Activated naive CD8-positive, alpha-beta T cell treated with anti-CD3 and anti-CD28 coated beads, Interleukin-2, amount 50 U/mL, for 24 hours (primary cell): ENCODE measurements at places on chromosomes 12 and 14.

DNA sequence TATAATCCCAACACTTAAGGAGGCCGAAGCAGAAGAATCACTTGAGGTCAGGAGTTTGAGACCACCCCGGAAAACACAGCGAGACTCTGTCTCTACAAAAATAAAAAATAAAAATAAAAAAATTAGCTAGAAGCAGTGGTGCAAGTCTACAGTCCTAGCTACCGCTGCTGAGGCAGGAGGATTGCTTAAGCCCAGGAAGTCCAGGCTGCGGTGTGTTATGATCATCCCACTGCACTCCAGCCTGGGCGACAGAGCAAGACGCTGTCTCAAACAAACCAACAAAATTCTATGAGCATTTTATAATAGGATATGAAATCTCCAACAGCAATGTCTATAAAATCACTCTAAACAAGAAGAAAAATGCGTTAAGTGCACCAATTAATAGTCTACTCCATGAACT is 75.3 kb downstream of the PPP1R12A start:
- peaks cover 46% of the 10 kb centered on the region for H3K36me3 ChIP-seq
- H3K27ac ChIP-seq = no peak overlapping the region
- H3K4me3 ChIP-seq = no peak overlapping the region
- peaks cover 20% of the 10 kb centered on the region for H3K4me1 ChIP-seq

DNA sequence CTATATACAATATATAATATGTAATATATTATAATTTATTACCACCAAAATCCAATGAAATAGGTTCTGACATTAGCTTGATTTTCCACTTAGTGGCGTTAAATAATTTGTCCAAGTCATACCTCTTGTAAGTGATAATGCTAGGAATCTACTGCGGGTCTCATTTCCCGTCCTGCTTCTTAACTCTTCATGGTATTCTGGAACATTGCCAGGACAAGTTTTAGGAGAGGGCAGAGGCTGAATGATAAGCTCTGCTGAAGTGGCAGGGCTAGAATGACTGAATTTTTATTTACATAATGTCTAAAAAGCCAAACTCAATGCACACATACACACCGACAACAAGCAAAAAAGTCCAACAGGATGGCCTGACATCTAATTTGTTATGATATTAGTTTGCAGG is 70.4 kb upstream of the PTPRQ start:
- H3K27me3 ChIP-seq = no peaks in the 10 kb centered on the region
- H3K36me3 ChIP-seq = no peaks in the 10 kb centered on the region
- H3K27ac ChIP-seq = no peak overlapping the region
- no peak overlapping the region for H3K4me3 ChIP-seq

DNA sequence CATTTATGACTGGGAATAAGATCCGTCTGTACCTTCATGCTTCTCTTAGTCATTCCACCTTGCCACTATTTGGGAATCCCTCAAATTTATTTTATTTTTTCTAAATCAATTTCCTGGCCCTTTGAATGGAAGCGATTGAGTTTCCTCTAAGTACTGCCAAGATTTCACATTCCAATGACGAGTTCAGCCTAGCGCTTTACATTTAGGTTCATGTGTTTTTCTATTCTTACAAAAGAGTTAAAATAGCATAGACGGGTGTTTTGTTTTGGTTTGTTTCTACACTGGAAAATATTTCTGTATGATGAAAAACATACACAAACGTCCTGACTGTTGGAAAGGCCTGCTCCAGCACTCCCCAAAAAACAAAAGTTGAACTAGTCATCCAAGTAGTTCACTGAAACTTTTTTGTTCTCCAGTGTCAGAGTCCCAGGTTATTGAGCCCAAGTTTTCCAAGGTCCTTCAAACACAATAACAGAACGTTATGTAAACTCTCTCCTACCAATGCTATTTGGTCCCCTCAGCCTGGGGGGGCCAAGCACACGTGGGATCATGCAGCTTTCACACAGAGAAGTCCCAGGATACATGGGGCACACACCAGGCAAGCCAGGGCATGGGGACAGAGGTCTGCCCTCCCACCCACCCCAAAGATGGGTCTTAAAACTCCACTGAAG is 74.8 kb upstream of the FOXN3 start:
- H3K27ac ChIP-seq = no peak overlapping the region
- DNase-seq = no peak
- no peaks in the 10 kb centered on the region for H3K27me3 ChIP-seq
- H3K4me1 ChIP-seq = peaks cover 22% of the 10 kb centered on the region
- H3K36me3 ChIP-seq = no peaks in the 10 kb centered on the region

GRCh38 chr12:113066813-113067400 is 10.4 kb downstream of the DTX1 start:
- no peak for DNase-seq
- no peaks in the 10 kb centered on the region for H3K27me3 ChIP-seq
- H3K4me3 ChIP-seq = no peak overlapping the region
- H3K36me3 ChIP-seq = no peaks in the 10 kb centered on the region

DNA sequence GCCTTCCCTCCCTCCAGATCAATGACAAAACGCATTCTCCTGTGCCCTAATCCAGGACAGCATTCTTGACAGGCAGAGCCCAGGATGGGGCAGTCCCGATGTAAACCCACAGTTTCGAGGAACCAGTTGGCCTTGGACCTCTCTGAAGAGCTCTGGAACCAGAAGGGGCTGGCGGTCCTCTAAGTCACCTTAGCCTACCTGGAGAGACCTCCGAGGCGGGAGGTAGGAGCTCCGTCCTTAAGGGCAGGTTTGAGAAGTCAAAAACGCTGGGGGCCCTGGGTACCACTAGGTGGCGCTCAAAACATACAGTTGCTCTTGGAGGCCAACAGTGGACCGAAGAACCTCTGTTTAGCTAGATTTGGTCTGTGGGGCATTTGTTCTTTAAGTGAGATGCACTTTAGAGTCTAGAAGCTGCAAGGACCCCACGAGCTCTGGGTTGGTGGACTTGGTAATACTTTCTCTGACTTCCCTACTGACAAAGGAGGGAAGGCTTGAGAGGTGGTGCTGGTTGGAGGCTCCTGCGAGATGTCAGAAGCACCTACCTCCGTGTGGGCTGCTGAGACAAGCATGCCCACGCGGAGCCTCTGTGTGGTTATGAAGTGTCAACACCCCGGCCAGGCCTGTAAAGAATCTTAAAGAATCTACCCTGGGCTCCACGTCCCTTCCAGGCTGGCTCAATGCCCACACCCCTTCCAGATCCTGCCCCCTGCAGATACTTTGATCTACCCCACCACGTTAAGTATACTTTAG is 74.8 kb upstream of the CHST11 start:
- no peak overlapping the region for H3K27ac ChIP-seq
- H3K4me1 ChIP-seq = peaks cover 8% of the 10 kb centered on the region

- no peak for DNase-seq
- H3K4me1 ChIP-seq = no peaks in the 10 kb centered on the region
- H3K27ac ChIP-seq = no peak overlapping the region
- H3K36me3 ChIP-seq = no peaks in the 10 kb centered on the region
Measured at GRCh38 chr12:106897082-106897481, 58.6 kb upstream of the TMEM263 start.

- H3K27me3 ChIP-seq = no peaks in the 10 kb centered on the region
- no peaks in the 10 kb centered on the region for H3K36me3 ChIP-seq
- no peak overlapping the region for H3K27ac ChIP-seq
- H3K4me1 ChIP-seq = no peaks in the 10 kb centered on the region
- DNase-seq = no peak
Measured at GRCh38 chr12:46438256-46438655, 65.7 kb upstream of the SLC38A2 start.

DNA sequence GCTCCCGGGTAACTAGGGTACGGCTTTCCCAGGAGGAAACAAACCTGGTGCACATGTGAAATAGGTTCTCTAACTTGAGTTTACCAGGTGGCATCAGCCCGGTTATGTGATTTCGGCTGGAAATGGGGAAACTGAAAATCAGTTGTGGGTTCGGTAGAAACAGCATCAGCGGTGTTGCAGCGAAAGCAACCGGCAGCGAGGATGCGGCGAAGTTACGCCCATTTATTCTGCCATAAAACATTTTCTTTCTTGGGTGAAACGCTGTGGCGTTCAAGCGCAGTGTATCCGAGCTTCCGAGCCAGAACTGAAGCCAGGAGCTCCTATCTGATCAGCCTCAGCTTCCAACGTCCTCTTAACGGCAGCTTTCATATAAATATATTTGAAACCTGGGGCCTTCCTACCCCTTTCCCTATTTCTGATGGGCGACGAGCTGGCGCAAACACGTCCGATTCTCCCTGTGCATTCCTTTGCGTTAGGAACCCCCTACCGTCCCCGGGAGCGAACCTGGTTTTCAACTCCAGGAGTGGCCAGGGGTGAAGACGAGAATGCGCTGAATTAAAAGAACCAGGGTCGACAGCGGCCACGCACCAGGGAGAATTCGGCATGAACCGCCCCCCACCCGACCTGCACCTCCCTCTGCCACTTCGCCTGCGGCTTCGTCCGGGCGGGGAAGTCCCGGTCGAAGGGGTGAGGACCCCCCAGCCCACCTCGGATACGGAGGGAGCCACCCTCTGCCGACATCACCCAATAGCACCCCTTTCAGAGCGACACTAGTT is 1.6 kb downstream of the DPF3 start:
- H3K4me3 ChIP-seq = peak overlapping the region; percentile 88
- peak overlapping the region; percentile 82 for H3K27ac ChIP-seq
- no peaks in the 10 kb centered on the region for H3K36me3 ChIP-seq

- no peak overlapping the region for H3K27ac ChIP-seq
- H3K36me3 ChIP-seq = no peaks in the 10 kb centered on the region
Measured at GRCh38 chr12:16358878-16359277, 11.4 kb downstream of the MGST1 start.

- no peaks in the 10 kb centered on the region for H3K4me1 ChIP-seq
- H3K4me3 ChIP-seq = no peak overlapping the region
- no peak overlapping the region for H3K27ac ChIP-seq
- H3K27me3 ChIP-seq = peaks cover 14% of the 10 kb centered on the region
- no peaks in the 10 kb centered on the region for H3K36me3 ChIP-seq
Measured at GRCh38 chr12:21934173-21934572, 7.1 kb downstream of the ABCC9 start.

DNA sequence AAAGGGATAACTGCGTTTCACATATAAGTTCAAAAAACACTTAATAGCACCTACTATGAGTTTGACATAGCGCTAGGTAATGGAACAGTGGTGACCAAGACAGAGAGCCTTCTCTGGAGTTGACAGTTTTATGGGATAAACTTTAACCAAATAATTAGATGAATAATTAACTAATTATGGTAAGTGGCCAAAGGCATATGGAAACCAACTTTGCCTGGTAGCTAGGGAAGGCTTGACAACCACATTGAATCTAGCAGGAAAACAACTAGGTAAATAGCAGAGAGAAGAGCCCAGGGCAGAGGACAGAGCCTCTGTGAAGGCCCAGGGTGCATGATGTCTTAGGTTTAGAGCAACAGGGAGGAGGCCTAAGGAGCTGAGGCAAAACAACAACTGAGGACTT is 52.1 kb downstream of the DUSP16 start:
- H3K27me3 ChIP-seq = no peaks in the 10 kb centered on the region
- no peak for DNase-seq
- H3K4me1 ChIP-seq = peaks cover 51% of the 10 kb centered on the region
- H3K4me3 ChIP-seq = no peak overlapping the region

GRCh38 chr14:32703183-32703621 is 235.5 kb upstream of the NPAS3 start:
- peaks cover 2% of the 10 kb centered on the region for H3K4me1 ChIP-seq
- no peak overlapping the region for H3K27ac ChIP-seq
- DNase-seq = no peak
- H3K27me3 ChIP-seq = peaks cover 2% of the 10 kb centered on the region
- no peaks in the 10 kb centered on the region for H3K36me3 ChIP-seq
- H3K4me3 ChIP-seq = no peak overlapping the region

- peaks cover 4% of the 10 kb centered on the region for H3K27me3 ChIP-seq
- no peak overlapping the region for H3K27ac ChIP-seq
- peaks cover 15% of the 10 kb centered on the region for H3K4me1 ChIP-seq
- no peak overlapping the region for H3K4me3 ChIP-seq
- DNase-seq = no peak
Measured at GRCh38 chr14:97276573-97276972, 479.4 kb downstream of the VRK1 start.

DNA sequence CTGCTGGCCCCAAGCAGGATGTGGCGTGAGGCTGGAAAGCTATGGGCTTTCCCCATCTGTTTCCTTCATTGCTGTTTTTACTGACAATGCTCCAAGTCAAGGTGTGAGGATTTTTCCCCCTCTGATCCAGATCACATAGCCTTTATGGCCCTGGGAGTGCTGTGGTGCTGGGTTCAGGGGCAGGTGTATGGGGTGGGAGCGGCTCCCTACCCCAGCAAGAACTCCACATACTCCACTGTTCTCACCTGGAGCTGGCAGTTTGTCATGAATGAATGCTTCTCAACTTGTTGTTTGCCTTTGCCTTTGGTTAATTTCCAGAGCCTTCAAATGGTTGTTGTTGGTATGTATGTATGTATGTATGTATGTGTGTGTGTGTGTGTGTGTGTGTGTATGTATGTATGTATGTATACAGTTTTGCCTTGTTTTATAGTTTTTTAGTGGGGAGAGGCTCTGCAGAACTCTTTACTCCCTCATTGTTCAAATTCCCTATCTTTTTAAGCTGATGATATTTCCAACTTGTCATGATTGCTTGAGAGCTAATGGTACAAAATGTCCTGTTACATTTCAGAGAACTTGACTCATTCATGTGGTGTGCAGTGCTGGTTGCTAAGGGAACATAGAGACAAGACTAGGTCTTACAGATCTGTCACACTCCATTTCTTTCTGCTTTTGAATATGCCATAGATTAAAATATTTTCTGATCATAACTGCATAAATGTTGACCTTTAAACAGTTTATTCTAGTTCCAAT is 36.6 kb upstream of the ASPG start:
- H3K4me1 ChIP-seq = no peaks in the 10 kb centered on the region
- peaks cover 11% of the 10 kb centered on the region for H3K27me3 ChIP-seq

GRCh38 chr12:12408265-12408690 is 51.4 kb downstream of the BORCS5 start:
- H3K36me3 ChIP-seq = peaks cover 29% of the 10 kb centered on the region
- no peak overlapping the region for H3K4me3 ChIP-seq
- H3K27me3 ChIP-seq = no peaks in the 10 kb centered on the region
- DNase-seq = no peak
- peaks cover 31% of the 10 kb centered on the region for H3K4me1 ChIP-seq
- peak overlapping the region; percentile 36 for H3K27ac ChIP-seq

GRCh38 chr12:93803424-93803807 is 126.2 kb downstream of the CRADD start:
- H3K36me3 ChIP-seq = peaks cover 9% of the 10 kb centered on the region
- H3K27me3 ChIP-seq = no peaks in the 10 kb centered on the region
- no peak for DNase-seq
- no peak overlapping the region for H3K27ac ChIP-seq
- peaks cover 35% of the 10 kb centered on the region for H3K4me1 ChIP-seq

GRCh38 chr14:63901434-63902085 is 48.8 kb downstream of the SYNE2 start:
- H3K27me3 ChIP-seq = no peaks in the 10 kb centered on the region
- DNase-seq = no peak
- no peak overlapping the region for H3K4me3 ChIP-seq
- H3K36me3 ChIP-seq = peaks cover 3% of the 10 kb centered on the region
- no peak overlapping the region for H3K27ac ChIP-seq

- no peaks in the 10 kb centered on the region for H3K4me1 ChIP-seq
- no peak for DNase-seq
- no peak overlapping the region for H3K27ac ChIP-seq
- H3K27me3 ChIP-seq = no peaks in the 10 kb centered on the region
- H3K36me3 ChIP-seq = no peaks in the 10 kb centered on the region
Measured at GRCh38 chr12:100624571-100624970, 51.1 kb downstream of the GAS2L3 start.
